ENCODE measurements at places on chromosomes 13 and 19.

GRCh38 chr19:23318143-23318542 lies 67.9 kb upstream of the ZNF724 start:
- no peak for DNase-seq

DNA sequence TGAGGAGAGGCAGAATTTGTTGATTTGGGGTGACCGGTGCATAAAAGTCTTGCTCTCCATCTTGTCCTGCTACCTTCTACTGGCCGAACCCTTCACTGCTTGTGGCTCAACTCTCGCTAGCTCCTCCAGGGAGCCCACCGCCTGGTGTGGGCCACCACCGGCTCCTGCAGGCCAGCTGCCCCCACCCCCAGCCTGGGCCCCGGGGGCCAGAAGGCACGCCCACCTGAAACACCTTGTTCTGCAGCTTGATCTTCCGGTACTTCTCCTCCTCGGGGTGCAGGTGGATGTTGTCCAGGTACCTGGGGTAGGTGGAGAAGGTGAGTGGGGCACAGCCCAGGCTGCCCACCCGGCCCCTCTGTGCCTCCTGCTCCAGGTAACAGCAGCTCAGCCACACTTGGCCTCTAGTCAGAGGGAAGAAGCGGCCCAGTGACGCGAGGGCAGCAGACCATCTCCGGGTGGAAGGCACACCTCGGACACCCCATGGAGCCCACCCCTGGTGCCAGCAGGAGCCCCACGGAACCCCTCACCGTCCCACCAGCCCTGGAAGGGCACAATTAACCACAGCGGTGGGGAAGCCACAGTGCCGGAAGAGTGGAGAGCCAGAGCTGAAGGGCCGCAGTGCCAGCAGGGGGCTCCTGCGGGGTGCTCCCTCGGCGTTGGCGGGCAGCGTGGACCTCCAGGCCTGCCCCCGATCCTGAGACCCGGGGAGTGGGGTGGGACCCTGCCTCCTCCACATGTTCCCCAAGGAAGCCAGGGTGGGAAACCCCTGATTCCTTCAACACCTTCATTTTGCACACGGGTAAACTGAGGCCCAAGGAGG lies 10.1 kb downstream of the UBXN6 start:
- no peak for DNase-seq

GRCh38 chr13:112733661-112734379 lies 44.0 kb downstream of the ATP11A start:
- DNase-seq = no peak

- DNase-seq = peak; percentile 24
These were observed 5.5 kb downstream of the MAB21L1 start for GRCh38 chr13:35470671-35471661.

GRCh38 chr19:3615524-3616135 lies 9.0 kb upstream of the TBXA2R start:
- DNase-seq = no peak

GRCh38 chr13:51607165-51607564 lies 22.9 kb downstream of the WDFY2 start:
- no peak for DNase-seq

GRCh38 chr13:39209731-39210531 lies 171.7 kb downstream of the NHLRC3 start:
- peak; percentile 3 for DNase-seq

DNA sequence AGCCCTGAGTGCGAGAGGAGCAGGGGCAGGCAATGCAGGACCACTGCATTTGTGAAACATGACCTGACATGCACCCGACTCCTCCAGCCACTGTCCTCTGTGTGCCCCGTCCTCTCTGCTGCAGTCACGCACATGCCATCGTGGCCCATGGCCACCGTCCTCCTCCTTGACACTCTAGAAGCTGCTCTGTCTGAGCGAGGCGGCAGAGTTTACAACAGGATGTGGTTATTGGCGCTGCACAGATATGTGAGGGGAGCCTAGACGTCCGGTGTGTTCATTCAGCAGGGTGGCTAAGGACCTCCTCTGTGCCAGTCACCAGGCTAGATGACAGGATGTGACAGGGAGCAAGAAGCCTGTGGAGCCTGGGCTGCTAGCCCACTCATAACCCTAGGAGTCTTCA lies 277.8 kb downstream of the FOXO1 start:
- no peak for DNase-seq

GRCh38 chr13:82634946-82635345 lies 1247.3 kb downstream of the SLITRK1 start:
- peak; percentile 23 for DNase-seq

DNA sequence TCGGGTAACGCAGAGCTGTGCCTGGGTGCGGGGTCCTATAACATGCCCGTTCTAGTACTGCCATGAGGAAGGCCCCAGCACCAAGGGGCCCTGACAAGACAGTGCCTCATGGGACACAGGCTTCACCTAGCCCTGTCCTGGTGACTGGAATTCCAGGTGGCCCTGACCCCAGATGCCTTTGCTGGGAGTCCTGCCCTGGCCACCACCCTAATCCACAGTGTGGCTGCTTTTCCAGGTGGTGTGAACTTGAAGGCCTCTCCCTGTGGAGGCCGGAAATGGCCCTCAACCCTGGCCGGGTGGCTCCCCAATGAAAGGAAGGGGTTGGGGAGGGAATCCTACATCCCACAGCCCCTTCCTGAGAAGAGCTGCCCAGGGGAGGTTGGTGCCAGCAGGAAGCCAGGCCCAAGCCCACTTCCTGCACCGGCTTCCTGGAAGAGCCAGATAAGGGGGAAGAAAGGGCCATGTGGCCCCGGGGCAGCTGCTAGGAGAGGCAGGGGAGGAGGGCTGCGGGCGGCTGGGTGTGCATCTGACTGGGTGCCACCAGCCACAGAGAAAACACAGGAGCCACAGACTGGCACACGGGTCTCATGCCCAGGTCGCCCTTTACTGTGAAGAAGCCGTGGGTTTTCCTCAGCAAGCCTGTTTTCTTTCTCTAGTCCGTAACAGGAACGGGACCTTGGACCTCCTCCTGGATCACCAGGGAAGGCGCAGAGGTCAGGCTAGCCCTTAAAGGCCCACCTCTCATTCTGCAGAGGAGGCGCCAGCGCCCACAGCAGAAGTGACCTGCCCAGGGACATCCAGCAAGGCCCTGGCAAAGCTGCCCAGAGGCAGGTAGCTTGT lies 4.7 kb downstream of the LSM4 start:
- no peak for DNase-seq

- DNase-seq = no peak
These were observed 12.0 kb downstream of the B3GNT3 start for GRCh38 chr19:17806945-17807344.

DNA sequence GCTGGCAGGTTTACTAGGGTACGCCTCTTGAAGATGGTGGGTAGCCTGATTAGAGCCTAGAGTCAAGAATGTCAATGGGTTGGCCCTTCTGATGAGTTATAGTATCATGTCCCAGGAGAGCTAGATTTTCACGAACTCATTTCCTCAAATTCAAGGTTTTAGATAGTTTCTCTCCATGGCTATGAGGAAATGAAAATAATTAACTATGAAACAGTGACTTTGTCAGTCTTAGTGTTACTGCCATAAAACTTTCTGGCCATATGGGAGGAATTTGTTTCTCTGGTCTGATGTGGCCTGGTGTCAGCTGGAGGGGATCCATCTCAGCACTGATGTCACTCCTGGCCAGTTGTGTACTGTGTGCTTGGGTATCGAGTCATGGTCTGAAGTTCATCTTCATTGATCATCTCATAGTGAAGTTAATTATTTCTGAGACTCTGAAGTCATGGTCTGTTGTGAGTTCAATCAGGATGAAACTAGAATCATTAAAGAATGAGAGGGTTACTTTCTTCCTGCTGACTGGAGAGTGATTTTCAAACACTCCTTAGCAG lies 49.4 kb upstream of the TNFSF11 start:
- DNase-seq = no peak

GRCh38 chr13:32041429-32041828 lies 9.9 kb downstream of the FRY start:
- no peak for DNase-seq

DNA sequence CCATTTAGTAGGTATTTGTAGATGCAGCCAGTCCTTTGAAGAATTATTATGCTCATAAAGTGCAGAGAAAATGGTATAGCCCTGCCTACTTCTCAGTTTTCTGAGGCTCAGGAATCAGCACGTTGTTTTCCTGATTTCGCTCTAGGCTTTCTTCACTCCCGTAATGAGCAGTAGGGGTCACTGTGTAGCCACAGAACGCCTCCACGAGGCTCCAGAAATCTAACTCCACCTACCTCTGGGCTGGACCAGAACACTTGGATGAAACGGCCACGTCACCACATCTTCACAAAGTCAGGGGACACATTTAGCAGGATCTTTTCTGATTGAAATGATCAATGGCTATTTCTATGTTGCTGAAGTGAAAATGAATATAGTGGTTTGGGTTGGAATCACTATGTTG lies 49.8 kb upstream of the GTF3A start:
- DNase-seq = peak; percentile 87

DNA sequence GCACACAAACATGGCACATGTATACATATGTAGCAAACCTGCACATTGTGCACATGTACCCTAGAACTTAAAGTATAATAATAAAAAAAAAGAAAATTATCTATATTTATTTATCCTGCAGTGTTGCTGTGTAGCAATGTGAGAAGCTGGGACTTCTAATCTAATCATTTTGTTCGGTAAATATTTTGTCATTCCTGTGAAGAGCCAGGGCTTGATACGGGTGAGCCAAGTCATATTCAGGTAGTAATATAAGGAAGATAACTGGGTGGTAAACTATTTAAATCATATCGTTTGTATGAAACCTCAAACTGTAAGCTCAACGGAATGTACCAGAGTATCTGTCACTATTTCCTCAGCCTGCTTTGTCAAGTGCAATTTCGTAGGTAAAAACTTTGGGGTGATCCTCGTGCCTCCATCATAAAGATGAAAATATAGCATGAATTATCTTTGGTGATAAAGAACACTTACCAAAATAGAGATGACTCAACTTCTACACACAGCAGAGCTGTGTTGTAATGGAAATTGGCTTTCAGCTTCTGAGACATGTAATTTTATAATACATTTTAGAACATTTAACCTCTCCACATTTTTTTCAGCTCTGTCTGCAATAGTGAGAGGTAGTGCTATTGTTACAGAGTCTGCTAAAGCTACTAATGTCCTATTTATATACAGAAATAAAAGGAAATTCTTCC lies 92.9 kb downstream of the PCDH9 start:
- DNase-seq = peak; percentile 54

- DNase-seq = no peak
These were observed 302.8 kb downstream of the EFNB2 start for GRCh38 chr13:106232681-106233080.

DNA sequence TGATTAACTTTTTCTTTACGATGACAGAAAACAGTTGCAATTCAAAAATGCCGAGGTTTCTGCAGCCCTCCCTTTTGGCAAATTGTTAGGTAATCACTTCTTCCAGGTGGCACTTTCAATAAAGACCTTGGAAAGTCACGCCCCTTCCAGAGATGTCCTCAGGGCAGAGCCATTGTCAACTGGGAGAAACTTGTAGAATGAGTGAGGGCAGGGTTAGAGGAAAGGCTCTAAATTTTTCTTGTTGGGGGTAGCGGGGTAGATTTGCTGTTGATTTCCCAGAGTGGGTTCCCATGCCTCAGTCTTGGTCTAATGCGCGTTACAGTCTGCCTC lies 421.1 kb downstream of the FGF9 start:
- DNase-seq = no peak

GRCh38 chr13:107554460-107554859 lies 660.9 kb downstream of the LIG4 start:
- no peak for DNase-seq

DNA sequence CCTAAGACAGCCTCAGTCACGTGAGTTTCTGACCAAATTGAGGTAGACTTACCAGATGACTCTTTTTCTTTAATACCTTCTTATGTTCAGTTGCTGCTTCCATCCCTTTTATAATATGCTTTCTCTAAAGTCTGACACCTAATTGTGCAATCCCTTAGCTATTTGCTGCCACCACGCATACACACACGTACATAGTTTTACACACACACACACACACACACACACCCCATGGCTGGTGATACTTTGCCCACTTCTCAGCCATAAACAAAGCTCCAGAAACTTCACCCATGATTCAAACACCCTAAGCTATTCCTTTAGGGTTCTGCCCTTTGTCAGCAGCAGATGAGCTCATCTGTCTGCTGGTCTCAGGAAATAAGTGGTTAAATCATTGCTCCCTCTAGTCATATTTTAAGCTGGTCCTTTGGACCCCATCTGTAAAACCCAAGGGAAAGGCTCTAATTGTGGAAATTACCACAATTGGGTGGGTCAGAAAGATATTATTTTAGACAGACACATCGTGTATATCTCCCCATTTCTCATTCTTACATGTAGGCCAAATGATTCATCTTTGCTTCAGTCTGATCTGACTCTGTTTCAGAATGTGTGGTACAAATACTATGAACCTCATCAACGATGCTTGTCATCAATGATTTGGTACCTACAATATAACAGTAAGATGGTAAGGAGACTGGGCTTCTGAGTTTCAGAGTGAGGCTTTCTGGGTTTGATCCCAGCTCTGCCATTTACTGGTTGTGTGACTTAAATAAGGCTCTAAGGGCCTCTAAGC lies 69.2 kb downstream of the NALCN start:
- DNase-seq = peak; percentile 11

DNA sequence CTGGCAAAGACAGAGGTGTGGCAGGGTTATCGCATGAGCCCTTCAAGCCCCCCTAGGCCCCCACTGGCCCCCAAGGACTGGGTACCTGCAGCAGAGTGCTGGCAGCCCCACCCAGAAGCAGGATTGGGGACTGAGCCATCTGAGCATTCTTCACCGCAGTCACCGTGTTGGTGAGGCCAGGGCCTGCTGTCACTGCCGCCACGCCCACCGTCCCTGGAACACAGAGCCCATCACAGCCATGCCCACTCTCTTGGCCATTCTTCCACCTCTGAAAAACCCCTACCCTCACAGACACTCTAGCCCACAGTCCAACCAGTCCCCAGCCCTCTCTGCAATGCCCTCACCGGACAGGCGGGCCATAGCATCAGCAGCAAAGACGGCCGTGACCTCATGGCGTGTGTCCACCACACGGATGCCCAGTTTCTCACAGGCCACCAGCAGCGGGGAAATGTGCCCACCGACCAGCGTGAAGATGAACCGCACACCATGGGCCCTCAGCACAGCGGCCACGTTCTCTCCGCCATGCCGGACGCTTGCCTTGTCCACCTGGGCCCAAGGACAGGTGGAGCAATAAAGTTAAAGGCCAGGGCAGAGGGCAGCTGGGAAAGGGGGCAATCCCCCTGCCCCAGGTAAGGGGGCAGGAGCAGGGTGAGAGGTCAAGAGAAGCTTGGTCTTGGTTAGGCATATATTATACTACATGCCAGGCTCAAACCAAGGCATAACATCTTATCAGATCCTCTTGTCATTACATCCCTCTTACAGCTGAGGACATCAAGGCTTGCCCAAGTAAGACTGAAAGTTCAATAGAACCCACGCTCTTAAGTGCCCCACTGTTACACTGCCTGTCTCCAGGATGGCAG lies 16.1 kb downstream of the SYDE1 start:
- DNase-seq = no peak

GRCh38 chr19:18191640-18192062 lies 1.4 kb upstream of the MPV17L2 start:
- no peak for DNase-seq

GRCh38 chr13:55613429-55614187 lies 1527.1 kb upstream of the PRR20A start:
- no peak for DNase-seq

- DNase-seq = peak; percentile 21
These were observed 154.1 kb downstream of the PTPRS start for GRCh38 chr19:5186293-5187050.

Measured in fibroblast of pulmonary artery (primary cell).